ENCODE measurements at places on chromosomes 2 and 18. TPM values are rescaled to one million over a fixed set of nuclear protein-coding genes. Genes with fewer than 3 reads are reported as not detected.

The ST8SIA3 gene
- not detected for total RNA-seq

The COA5 gene
- 20.7 TPM for total RNA-seq

The TGFBRAP1 gene
- total RNA-seq = 21.4 TPM

The CCBE1 gene
- not detected for total RNA-seq

The ADAM23 gene
- total RNA-seq = not detected

The ADD2 gene
- 15.0 TPM for total RNA-seq

The BCL2L11 gene
- total RNA-seq = 119 TPM

The ZBTB7C gene
- 0.81 TPM for total RNA-seq

The REEP1 gene
- 0.10 TPM for total RNA-seq

The ATP6V1B1 gene
- not detected for total RNA-seq

The PLA2R1 gene
- not detected for total RNA-seq

The LRRC30 gene
- not detected for total RNA-seq

The ANKRD29 gene
- total RNA-seq = 0.20 TPM

The RIT2 gene
- not detected for total RNA-seq

The ZCCHC2 gene
- total RNA-seq = 60.7 TPM

The SCN2A gene
- not detected for total RNA-seq

The IL36A gene
- 0.32 TPM for total RNA-seq

The SCN1A gene
- not detected for total RNA-seq

The GCG gene
- not detected for total RNA-seq

The NGEF gene
- total RNA-seq = not detected

The TNS1 gene
- total RNA-seq = 1.0 TPM

The CLEC4F gene
- total RNA-seq = 0.27 TPM

The MAPRE3 gene
- total RNA-seq = 2.2 TPM

The STARD6 gene
- total RNA-seq = not detected

Data from T-helper 1 cell treated with Interleukin-12 subunit alpha and Interleukin-12 subunit beta and Interleukin-4 antibody, amounts not matched to agents 30 ng/mL and 1 ng/mL, for 36 hours (primary cell).